Activated CD8-positive, alpha-beta memory T cell treated with anti-CD3 and anti-CD28 coated beads for 1 hour (primary cell): ENCODE measurements at places on chromosomes 3 and 15.

- DNase-seq: no peak
Measured at GRCh38 chr3:66486646-66487045, 14.2 kb downstream of the LRIG1 start.

DNA sequence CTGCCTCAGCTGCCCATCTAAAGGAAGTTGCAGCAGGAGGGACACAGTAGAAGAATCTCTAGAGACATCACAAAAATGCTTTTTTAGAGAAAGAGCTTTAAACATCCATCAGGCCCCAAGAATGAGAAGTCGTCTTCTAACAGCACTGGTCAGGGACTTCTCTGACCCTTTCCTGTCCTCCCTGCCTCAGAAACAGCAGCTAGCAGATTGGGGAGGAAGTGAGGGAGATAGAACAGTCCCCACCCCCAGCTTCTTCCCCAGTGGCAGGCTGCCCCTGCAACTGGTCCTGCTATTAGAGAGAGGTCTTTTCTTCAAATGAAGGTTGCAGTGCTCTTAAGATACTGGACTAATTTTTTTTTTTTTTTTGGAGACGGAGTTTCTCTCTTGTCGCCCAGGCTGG lies 55.1 kb downstream of the PDE8A start:
- DNase-seq: no peak

- DNase-seq: no peak
Measured at GRCh38 chr15:40838756-40839155, 5.1 kb upstream of the SPINT1 start.

- DNase-seq: no peak
Measured at GRCh38 chr3:178845420-178846118, 226.0 kb downstream of the ZMAT3 start.

DNA sequence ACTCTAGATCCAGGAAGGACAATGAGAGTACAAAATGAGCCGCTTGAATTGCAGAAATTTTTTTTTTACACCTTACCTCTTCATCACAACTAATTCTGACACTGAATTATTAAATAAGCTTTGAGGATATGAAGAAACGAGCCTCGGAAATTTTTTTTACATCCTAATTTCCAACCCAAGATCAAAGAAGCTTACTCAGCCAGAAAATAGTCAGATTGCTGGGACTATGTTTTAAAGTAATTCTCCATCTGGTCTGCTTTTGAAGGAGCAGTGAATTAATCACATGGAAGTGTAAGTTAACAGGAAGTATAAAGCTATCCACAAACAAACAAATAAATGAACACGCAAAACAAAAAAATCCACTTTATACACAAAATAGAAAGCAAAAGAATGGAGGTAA lies 437.0 kb upstream of the KCNMB2 start:
- DNase-seq: no peak

- no peak for DNase-seq
Measured at GRCh38 chr3:181328346-181328745, 338.8 kb upstream of the DNAJC19 start.

DNA sequence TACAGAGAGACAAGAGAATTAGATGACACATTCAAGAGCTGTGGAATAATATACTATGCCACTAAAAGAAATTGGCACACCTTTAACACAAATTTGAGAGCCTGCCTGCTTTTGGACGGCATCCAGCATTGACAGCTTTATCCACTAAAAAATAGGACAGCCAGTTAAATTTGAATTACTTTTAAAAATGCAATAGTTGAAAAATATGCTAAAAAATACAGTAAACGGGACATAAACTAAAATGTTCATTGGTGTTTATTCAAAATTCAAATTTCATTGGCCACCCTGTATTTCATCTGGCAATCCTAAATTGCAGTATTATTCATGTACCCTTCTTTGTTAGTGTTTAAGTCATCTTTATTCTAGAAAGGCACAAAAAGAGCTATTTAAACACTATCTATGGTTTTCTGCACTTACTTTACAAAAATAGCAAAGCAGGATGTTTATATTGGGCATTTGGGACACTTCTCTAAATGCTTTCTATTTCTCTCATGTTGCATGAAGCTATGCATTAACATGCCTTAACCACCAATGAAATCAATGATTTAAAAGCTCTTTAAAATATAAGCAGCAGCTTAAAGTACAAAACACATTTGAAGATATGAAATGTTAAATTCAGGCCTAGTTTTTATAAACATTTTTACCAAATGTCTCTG lies 160.1 kb downstream of the NEK10 start:
- DNase-seq: no peak

DNA sequence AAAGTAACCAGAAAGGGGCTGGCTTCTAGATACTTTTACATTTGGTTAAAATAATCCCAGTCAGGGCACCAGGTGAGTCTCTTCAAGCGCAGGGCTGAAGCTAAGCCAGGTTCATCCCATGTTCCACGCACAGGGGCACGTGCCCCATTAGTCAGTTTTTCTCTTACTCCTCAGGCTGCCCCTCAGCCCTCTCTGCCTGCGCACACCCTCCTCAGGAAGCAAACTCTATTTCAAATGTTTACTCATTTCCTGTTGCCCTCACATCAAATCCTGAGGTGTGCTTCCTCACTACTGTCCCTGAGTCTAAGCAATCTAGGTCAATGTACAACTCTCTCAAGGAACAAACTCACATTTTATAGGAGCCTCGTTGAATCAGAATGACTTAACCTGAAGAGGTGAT lies 48.5 kb downstream of the THBS1 start:
- peak; percentile 19 for DNase-seq

DNA sequence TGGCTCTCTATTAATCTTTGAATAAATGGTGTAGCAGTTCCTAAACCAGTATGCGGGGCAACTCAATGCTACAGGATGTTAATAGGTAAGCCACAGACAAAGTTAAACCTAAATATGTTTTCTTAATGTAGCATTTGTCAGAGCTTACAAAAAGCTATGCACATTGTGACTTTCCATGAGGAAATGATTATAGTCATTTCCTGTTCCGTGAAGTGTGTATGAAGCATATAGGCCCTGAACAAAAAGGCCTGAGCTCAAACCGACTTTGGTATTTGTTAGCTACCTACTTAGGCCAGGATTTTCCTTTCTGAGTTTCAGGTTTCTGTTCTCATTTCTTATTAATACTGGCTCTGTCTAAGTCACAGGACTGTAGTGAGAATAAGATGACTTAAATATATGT lies 14.2 kb downstream of the ZNF80 start:
- no peak for DNase-seq

GRCh38 chr15:54564166-54564565 lies 585.9 kb downstream of the UNC13C start:
- DNase-seq: no peak

DNA sequence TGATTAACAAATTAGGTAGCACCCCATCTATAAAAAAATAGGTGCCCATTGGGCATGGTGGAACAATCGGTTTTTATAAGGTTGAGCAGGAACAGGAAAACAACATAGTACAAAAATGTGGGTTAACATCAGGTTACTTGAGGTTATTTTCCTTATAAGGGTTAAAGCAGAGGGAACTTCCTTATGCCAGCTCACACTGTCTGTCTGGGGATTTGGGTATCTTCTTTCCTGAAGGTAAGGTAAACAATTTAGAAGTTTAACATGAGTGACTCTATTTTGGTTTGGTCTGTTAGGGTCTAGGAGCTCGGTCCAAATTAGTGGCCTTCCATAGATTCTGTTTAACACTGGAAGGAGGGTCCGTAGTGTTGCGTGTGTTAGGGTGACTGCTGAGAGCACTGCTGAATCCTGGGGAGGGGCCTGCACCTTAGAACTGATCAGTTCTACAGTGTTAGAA lies 14.7 kb downstream of the CHD2 start:
- DNase-seq: no peak

DNA sequence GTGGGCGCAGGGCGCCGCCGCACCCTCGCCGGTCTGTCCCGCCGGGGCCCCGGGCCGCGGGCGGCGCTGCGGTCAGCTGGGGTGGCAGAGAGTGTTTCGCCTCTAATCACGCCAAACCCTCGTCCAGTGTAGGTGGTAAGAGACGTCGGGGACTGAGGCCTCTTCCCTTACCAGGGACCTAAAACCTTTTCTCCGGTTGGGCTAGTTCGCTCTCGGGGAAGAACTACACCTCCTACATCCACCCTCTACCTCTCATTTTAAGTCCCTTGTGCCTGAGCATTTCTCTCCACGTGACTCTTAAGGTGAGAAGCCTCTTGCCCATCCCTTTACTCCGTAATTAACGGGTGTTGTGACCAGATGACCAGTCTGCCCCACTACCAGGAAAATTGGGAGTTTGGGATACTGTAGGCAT lies 520 bp downstream of the TMEM42 start:
- no peak for DNase-seq

DNA sequence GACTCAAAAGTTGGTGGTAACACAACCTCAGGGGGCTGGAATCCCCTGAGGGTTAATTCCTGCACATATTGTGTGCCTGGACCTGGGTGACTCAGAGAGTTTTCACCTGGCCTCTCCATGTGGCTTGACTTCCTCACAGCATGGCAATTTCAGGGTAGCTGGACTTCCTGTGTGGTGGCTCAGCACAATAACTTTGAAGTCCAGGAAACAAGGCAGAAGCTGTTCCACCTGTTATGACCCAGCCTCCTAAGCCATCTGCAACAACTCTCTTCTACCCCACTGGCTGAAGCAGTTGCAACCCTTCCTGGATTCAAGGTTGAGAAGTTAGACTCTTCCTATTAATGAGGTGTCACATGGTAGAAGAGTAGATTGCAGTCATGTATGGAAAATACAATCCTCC lies 58.4 kb downstream of the EDEM1 start:
- no peak for DNase-seq

DNA sequence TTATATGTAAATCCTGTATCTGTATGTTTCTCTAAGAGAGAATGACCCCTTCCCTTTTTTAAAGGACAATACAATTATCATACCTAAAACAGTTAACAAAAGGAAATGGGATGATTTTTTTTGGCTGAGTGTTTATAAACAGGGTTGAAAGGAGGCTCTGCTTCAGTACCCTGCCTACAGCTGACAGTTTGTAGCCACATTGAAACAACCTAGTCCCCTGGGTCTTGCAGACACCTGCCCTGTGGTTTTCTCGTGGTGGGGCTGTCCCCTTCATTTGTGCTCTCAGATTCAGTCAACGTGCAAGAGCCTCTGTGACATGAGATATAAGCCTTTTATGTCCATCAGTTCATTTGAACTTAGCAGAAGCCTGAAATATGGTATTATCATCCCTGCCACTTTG lies 2.3 kb upstream of the HMCES start:
- no peak for DNase-seq

- no peak for DNase-seq
Measured at GRCh38 chr15:47414207-47414606, 303.1 kb upstream of the SEMA6D start.

DNA sequence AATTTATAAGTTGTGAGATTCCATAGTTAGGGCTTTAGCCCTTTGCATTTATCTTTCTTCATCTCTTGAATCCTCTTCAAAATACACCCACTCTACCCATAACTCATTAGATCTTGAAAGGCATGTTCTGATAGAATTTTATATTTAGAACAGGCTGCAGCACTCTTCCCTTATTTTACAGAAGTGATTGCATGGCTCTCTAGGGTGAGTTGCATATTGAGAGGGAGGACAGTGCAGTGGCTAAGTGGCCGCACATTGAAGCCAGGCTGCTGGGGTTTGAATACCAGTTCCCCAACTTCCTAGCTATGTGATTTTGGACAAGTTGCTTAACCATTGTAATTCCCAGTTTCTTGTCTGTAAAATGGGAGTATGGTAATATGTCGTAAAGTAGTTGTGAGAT lies 2.5 kb downstream of the CD86 start:
- no peak for DNase-seq

GRCh38 chr3:30764891-30765290 lies 129.6 kb downstream of the GADL1 start:
- no peak for DNase-seq

DNA sequence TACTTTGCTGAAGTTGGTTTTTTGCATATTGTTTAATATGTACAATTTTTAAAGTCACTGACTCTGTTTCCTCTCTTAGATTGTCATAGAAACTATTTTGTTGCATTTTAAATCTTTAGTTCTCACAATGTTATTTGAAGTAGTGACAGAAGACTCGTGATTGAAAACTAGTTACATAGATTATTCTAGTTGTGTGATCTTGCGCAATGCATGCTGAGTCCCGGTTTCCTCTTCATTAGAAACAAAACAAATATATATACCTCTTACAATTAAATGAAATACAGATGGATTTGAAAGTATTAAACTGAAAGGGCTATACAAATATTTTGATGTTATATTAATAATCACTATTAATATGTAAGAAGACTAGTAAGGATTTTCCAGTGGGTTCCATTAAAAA lies 333.0 kb downstream of the LPP start:
- DNase-seq: no peak

DNA sequence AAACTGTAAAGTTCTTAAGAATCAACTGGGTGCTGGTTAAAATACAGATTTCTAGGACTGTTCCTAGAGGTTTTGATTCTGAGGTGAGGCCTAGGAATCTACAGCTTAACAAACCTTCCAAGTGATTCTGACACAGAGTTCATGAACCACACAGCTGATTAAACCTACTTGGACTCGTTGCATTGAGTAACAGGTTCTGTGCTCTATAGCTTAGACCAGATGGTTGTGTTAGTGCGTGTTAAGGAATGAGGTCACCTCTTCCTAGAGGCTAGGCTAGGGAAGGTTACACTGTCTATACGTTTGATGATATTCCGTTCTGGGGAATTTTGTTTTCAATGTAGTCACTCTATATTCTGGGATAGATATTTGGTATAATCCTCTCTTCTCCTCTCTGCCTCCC lies 21.9 kb downstream of the EID1 start:
- no peak for DNase-seq

GRCh38 chr3:34782871-34783270 lies 856.5 kb upstream of the ARPP21 start:
- no peak for DNase-seq

DNA sequence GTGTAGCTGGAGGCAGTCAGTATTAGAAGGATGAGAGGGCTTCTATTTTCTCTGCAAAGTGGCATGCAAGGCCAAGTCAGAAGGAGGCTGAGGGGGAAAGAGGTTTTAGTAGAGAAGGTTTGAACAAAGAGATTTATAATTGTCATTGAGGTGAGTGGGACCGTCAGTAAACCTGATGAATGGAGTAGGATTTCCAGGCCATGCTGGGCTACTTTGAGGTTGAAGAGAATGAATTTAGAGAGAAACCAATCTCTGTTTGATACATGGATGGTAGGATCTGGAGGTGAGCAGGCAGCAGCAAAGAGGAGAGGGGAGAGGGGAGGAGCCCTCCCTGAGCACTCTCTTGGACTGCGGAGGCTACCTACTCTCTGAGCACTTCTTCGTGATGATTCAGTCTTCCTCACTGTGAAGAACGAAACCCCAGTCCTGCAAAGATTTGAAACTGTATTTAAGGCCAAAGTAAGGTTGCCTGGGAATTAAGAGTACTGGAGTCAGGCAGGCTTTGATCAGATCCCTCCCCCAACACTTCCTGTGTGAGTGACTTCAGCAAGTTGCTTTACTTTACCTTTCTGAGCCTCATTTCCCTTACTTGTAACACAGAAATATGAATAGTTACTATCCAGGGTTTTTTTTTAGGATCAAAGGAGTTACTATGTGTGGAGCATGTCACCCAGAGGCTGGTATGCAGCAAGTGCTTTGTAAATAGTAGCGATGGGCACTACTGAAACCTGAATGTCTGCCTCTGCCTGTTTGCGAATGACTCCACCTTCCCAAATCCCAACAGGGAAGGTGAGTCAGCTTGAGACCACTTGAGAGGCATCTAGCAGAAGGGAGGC lies 75.8 kb downstream of the RPL39L start:
- no peak for DNase-seq

- DNase-seq: no peak
Measured at GRCh38 chr3:16788440-16789056, 96.2 kb upstream of the PLCL2 start.

- peak; percentile 41 for DNase-seq
Measured at GRCh38 chr15:31197497-31198414, 96.2 kb upstream of the TRPM1 start.
